GM04503 (cell line): ENCODE measurements at places on chromosomes 6 and 20.

DNA sequence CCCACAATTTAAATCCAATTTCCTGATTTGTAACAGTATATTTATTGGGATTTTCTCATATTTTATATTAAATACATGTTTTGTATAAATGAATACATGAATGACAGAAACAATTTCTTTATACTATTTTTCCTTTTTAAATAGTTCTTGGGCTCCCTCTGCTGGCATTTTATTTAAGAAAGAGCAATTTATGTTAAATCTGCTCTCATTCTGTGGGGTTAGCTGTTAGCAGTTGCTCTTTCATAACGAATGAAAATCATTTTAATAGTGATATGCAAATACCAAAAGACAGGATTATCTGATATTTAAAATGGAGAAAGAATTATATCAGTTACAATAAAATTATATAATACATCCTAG, 118.3 kb downstream of the RALGAPA2 start:
- DNase-seq: no peak

DNA sequence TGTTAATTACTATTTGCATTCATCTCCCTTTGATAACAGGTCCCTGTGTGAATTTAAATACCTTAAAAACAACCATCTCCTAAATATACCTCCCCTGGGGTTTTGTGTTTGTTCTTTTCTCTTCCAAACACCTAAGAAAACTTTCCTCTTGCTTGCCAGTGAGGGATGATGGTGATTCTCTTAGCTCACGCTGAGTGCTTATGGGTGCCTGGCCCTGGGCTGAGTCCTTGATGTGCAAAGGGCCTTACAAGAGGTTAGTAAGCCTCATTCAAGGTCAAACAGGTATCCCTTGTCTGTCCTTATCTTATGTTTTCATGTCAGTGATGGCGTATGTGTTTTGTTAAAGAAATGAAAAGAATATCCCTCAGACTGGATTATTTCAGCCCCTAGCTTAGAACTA, 76.3 kb downstream of the SYCP2L start:
- no peak for DNase-seq

GRCh38 chr6:32317541-32317940, 54.2 kb downstream of the TSBP1 start:
- DNase-seq: no peak

DNA sequence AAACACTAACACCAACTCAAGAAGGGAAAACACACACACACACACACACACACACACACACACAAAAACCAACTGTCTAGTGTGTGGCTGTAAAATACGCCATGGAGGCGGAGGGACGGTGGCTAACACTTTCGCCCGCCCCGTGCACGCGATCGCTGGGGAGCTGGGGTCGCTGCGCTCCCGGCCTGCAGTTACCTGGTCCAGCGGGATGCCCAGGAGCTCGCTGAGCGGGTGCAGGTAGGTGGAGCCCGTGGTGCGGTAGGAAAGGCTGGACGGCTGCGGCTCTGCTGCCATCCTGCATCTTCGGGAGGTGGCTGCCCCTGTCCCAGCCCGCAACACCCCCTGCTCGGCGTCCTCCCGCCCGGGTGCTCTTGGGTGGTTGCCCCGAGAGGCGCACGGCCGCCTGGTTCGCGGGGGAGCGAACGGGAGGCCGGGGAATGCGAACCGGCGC, 303 bp downstream of the MBOAT1 start:
- DNase-seq: no peak

GRCh38 chr6:5179917-5180316, 80.8 kb downstream of the LYRM4 start:
- no peak for DNase-seq

DNA sequence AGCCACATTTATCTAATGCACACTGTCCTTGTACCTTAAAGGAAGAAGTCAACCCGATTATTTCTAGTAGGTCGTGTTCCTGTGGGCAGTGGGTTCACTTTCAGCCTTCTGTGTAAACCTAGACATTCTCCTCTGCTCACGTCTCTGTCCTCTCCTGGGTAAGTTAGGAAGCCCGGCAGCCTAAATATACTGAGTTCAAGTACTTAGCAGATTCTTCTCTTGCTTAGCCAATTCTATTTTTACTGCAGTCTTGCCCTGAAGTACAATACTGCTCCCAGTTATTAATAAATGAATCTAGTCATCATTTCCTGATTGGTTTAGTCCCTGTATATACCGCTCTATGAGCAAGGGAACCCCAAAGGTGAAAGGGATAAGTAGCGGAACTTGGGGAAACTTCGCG, 14.6 kb upstream of the GPR63 start:
- no peak for DNase-seq

GRCh38 chr6:36719126-36719525, 21.5 kb downstream of the RAB44 start:
- no peak for DNase-seq

- DNase-seq: peak; percentile 50
Measured at GRCh38 chr6:12602951-12603672, 113.5 kb upstream of the PHACTR1 start.

DNA sequence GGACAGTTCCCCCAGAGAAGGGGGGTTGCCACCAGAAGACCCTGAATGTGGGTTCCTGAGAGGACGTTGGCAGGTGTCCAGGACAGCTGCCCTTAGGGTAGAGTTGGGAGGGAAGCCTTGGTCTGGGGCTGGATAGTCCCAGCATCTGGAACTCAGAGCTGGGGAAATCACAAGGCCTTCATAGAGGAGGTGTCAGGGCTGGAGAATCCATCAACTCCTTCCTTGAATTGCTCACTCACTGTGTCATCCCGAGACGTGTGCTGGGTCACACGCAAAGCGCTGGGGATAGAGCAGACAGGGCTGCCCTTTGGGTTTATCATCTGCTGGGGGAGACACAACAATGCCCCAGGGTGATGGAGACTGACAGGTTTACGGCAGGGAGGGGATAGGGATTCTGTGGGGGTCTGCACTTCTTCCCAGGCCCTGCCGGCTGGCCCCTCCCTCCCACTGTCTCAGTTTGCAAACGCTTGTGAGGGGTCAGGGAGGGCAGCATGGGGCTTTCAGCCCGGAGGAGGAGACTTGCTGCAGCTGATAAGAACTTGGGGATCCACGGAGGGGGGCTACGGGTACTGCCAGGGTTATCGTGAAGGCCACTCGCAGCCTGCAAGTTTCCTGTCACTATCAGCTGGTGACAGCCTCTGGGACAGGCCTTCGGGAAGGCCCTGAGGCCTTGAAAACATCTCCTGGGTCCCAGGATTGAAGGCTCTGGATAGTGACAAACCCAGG, 18.6 kb downstream of the RBM38 start:
- no peak for DNase-seq

- DNase-seq: peak; percentile 17
Measured at GRCh38 chr6:55794136-55794812, 81.1 kb downstream of the BMP5 start.

- no peak for DNase-seq
Measured at GRCh38 chr6:104607501-104607900, 252.2 kb downstream of the HACE1 start.

DNA sequence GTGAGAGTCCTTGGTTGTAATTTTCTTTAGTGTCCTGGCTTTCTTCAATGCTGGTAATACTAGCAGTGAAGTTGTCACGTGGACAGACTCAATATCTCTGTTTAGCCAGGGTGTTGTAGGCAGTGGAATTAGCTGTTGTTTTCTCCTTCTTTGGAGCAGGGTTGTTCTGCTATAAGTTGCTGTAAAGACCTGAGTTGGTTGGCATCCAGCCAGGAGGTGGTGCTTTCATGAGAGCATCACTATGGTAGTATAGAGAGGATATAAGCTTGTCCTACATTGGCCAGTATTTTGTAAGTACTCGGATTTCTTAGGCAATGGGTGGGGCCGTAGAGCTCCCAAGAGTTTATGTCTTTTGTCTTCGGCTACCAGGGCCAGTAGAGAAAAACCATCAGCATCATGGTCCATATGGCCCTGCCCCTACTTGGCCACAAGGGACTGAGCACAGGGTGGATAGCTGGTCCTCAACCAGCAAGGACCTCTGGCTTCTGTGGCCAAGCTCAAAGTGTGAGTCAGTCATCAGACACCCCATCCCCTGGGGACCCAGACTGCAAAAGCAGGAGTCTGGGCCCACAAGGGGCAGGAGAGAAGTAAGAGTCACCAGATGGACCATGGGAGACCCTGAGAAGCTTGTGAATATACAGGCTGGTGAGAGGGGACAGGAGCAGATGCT, 127.9 kb upstream of the NXT1 start:
- no peak for DNase-seq

DNA sequence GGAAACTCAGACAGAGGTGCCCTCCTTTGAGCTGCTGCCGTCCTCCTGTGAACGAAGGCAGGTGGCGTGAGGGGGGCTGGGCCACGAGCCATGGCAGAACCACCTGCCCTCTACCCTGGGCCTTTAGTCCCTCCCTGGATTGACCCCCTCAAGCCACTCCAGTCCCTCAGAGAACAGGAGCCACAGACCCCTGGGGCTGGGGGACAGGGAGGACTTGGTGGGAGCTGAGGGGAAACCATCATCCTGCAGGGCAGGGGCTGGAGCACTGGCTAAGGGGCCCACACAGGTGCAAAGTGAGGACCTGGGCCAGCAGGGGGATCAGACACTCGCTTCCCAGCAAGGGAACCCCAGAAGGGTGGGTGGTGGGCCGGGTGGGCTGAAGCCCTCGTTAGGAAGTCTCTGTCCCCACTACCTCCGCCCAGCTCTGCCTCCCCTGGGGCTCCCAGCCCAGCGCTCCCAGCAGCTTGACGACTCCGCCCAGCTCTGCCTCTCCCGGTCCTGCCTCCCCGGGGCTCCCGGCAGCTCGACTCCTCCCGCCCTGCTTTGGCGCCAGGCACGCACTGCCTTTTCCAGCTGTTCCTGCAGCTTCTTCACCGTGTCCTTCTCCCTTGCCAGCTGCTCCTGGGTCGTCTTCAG, 44.4 kb downstream of the DSTN start:
- no peak for DNase-seq
